CD4-positive, alpha-beta T cell treated with Interferon alpha-2 for 1 hour (primary cell): ENCODE measurements at places on chromosomes 4 and X.

DNA sequence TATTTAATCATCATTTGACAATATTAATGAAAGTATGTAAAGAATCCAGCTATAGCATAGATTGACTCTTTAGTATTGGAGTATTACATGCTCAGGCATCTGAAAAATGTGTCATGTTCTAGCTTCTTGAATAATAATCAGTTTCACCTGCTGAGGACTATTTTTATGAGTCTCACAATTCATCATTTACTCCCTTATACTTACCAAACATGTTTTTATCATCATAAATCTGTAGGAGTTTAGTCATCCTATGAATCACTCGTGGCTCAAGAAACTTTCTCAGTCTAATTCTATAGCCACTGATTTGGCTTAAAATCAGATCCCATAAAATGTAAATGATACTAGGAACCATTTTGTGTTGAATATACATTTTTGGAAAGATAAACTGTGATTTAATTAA, 1616.1 kb downstream of the C4orf33 start:
- DNase-seq: no peak

GRCh38 chr4:70559211-70559830, 32.7 kb upstream of the AMBN start:
- DNase-seq: peak; percentile 44

GRCh38 chr4:138487670-138488069, 245.5 kb upstream of the SLC7A11 start:
- DNase-seq: no peak

DNA sequence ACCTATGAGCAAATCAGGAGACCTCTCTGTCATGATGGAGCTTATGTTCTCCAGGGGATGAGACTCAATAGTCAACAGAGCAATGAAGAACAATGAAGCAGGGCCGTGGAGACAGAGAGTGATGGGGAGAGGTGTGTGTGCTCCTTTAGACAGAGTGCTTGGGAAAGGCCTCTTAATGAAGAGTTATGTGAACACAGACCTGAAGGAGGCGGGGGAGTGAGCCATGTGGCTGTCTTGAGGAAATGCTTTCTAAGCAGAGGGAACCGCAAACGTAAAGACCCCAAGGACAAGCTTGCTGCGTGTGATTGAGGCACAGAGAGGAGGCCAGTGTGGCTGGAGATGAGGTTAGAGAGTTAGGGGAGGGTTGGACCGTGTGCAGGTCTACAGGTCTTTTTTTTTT, 53.1 kb downstream of the CHRNA9 start:
- no peak for DNase-seq

GRCh38 chr4:52645300-52645699, 13.8 kb downstream of the USP46 start:
- DNase-seq: no peak

GRCh38 chrX:18833071-18833731, 125.8 kb downstream of the PPEF1 start:
- DNase-seq: no peak

- DNase-seq: no peak
Measured at GRCh38 chr4:78645853-78646757, 94.5 kb downstream of the ANXA3 start.

DNA sequence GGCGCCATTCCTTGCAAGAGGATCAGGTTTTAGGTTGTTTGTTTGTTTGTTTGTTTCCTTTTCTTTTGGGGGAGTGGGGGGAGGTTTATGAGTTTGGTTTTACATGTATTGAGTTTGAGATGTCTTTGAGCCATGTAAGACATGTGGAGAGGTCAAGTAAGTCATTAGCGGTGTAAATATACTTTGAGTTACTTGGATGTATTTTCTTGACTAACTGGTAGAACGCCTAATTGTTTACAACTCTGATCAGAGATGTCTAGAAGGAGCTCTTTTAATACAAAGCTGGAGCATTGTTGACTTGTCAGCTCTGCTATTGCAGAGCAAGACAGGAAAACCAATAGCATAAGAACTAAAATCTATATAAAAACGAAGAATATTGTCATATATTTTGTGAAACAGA, 57.1 kb downstream of the ANXA3 start:
- no peak for DNase-seq

- no peak for DNase-seq
Measured at GRCh38 chr4:100848841-100849240, 331.0 kb upstream of the EMCN start.

DNA sequence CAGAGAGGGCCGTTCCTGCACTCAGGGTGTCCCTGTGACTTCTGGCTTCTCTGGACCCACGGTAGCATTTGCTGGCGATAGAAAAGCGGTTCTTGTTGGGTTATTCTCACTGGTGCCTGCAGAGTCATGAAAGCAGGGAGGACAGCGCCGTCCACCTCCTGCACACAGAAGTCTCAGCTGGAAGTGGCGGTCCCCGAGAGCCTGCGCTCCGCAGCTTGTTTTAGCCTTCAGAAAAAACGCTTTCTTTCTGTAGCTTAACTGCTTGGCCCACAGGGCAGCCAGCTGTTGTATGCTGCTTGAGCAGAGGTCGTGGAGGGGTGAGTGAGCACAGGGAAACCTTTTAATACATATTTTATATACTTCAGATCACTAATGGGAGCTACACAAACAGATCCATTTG, 400.7 kb upstream of the FAT1 start:
- no peak for DNase-seq

DNA sequence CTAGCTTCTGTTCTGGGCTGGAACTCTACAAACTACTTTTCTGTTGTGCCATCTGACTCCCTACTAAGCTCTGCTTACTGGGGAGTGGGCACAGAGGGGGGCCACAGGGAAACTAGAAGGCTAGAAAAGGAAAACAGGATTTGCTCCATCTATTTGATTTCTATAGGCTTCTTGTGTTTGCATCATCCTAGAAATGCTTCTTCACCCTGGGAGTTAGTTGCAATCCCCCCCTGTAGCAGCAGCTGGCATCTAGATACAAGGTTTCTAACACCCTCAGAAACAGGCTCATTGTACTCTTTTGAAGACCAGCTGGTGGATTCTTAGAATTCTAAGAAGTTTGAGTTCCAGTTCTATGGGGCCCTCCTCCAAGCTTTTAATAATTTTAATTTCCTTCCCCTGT, 213.4 kb downstream of the TMA16 start:
- DNase-seq: no peak

DNA sequence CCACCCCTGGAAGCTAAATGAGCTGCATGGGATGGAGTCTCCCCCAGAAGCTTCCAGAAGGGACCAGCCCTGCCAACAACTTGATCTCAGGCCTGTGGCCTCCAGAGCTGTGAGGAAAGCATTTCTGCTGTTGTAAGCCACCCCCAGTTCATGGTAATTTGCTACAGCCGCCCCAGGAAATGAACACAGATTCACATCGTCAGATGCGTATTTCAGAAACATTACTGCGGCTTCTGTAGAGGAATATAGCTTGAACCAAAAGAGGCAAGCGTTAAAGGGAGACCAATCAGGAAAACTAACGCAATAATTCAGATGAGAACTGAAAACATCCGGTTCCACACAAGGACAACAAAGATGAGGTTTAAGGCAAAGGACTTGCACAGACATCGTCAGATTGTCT, 128.4 kb upstream of the TBL1X start:
- no peak for DNase-seq

DNA sequence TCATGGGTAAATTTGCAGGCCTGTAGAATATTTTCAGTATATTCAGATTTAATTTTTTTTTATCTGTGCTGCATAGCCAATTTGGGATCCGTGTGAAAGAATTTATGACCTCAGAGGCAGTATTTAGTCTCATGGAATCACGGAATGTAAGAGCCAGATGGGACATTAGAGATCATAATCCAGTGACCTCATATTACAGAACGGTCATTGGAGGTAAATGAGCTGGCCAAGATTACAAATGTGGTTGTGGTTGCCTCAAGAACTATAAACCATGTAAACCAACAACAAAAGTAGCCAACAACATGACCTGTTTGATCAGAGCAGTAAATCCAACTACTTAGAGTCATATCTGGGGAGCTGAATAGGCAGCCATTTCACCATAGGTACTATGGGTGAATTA, 71.6 kb downstream of the AMOT start:
- DNase-seq: no peak

GRCh38 chrX:106039920-106040319, 1.4 kb upstream of the SERPINA7 start:
- DNase-seq: no peak

- DNase-seq: no peak
Measured at GRCh38 chrX:66232296-66232695, 68.2 kb downstream of the HEPH start.

DNA sequence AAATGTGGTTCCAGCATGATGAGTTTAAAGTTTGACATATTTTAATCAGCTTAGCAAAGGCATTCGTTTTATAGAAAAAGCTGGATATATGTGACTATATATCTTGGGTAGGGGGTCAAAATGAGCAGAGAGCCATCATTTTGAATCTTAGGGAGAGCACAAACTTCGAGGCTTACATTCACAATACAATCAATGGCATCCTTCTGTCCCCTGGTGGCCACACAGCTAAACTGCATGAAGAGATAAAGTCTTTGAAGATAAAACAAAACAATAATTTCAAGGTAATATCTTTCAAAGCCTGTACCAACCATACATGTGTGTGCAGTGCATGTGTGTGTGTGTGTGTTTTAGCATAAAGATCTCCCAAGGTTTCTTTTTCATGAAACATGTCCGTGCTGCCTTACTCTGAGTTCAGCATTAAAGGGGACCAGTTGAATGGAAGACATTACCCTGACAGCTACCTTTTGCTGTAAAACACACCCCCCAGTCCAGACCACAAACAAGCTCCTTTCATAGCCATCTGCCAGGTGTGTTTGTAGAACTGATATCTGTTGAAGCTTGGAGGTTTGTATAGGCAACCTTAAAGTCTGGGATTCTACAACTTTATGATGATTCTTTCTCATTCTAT, 22.0 kb downstream of the DYNLT3 start:
- DNase-seq: peak; percentile 72

DNA sequence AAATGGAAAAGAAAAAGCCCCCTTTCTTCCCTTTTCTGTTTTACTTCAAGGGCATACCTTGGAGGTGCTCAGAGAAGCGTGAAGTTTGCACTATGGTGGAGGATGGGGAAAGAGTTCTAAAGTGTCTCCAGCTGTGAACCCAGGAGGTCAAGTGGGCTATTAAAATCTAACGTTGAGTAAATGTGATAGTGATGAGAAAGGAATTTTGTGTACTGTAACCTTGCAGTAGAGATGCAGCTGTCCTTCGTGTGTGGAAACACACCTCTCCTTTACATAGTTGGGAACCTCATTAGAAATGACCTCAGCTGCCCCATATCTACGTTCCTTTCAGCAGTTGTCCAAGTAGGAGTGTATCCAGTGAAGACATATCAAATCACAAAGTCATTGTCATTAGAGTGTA, 26.5 kb downstream of the ADH5 start:
- no peak for DNase-seq

- no peak for DNase-seq
Measured at GRCh38 chr4:78186597-78187543, 129.7 kb downstream of the FRAS1 start.

- no peak for DNase-seq
Measured at GRCh38 chr4:147789596-147789995, 57.7 kb downstream of the ARHGAP10 start.

GRCh38 chr4:133324491-133324890, 175.4 kb downstream of the PCDH10 start:
- no peak for DNase-seq

GRCh38 chr4:182975806-182976205, 58.6 kb upstream of the DCTD start:
- no peak for DNase-seq

- no peak for DNase-seq
Measured at GRCh38 chr4:184655889-184656869, 6.6 kb downstream of the PRIMPOL start.

- no peak for DNase-seq
Measured at GRCh38 chr4:45778514-45778913, 345.3 kb downstream of the GABRG1 start.

- DNase-seq: no peak
Measured at GRCh38 chr4:33883111-33883510, 2361.2 kb downstream of the ARAP2 start.

DNA sequence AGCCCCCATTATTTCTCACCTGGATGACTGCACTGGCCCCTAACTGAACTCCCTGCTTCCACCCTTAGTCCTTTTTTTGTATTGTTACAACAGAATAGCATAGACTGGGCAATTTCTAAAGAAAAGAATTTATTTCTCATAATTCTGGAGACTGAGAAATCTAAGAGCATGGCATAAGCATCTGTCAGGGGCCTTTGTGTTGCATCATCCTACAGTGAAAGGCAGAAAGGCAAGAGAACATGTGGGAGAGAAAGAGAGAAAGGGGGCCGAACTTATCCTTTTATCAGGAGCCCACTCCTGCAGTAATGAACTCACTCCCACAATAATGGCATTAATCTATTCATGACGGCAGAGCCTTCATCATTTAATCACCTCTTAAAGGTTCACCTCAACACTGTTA, 122.1 kb downstream of the EFNB1 start:
- DNase-seq: no peak

DNA sequence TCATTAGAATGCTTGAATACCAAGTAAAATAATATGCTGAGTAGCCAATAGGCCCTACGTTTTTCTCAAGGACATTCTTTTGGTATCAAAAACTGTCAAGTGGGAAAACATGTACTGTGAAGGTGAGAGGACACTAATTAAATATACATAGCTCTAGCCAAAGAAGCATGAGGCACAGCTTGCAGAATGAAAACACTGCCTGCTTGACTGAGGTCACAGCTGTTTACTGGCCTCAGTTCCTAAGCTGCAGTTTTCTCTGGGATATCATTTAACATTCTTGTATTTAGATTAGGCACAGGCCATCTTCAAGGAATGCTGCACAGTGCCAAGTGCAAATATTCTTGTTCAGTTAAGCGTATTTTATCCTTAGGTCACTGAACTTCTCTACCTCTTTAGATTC, 78.6 kb downstream of the NAP1L3 start:
- DNase-seq: no peak

DNA sequence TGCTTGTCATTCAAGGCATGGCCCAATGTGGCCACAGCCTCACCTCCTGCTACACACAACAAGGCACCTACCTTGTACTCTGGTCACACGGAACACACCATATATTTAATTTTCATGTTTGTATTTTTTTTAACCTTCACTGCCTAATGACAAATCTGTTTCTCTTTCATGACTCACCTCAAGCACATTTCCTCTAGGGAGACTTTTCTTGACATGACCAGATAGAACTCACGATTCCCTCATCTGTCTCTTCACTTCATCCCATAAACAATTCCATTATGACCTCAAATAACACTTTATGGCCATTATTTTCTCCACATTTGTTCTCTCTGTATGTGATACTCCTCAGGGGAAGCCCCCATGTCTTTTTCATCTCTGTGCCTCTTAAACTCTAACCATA, 11.1 kb downstream of the DRP2 start:
- DNase-seq: no peak

- DNase-seq: no peak
Measured at GRCh38 chrX:101057093-101057714, 5.3 kb upstream of the TRMT2B start.

DNA sequence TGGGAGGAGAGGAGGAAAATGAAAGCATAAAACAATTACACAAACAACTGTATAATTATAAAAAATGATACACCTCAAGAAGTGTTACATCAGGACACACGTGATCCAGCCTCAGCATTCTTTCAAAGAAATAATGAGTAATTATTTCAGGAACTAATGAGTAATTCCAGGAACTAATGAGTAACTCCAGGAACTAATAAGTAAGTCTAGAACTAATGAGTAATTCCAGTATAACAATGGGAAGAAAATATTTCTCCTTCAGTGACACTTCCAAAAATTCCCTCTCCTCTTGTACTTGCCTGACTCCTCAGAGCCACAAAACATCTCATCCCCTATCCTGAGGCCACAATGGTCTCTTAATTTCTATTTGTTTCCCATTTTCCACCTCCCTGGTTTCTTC, 63.5 kb upstream of the COL25A1 start:
- no peak for DNase-seq
